CD4-positive, alpha-beta T cell treated with Interleukin-6 for 4 hours (primary cell): ENCODE measurements at places on chromosomes 11 and 22.

DNA sequence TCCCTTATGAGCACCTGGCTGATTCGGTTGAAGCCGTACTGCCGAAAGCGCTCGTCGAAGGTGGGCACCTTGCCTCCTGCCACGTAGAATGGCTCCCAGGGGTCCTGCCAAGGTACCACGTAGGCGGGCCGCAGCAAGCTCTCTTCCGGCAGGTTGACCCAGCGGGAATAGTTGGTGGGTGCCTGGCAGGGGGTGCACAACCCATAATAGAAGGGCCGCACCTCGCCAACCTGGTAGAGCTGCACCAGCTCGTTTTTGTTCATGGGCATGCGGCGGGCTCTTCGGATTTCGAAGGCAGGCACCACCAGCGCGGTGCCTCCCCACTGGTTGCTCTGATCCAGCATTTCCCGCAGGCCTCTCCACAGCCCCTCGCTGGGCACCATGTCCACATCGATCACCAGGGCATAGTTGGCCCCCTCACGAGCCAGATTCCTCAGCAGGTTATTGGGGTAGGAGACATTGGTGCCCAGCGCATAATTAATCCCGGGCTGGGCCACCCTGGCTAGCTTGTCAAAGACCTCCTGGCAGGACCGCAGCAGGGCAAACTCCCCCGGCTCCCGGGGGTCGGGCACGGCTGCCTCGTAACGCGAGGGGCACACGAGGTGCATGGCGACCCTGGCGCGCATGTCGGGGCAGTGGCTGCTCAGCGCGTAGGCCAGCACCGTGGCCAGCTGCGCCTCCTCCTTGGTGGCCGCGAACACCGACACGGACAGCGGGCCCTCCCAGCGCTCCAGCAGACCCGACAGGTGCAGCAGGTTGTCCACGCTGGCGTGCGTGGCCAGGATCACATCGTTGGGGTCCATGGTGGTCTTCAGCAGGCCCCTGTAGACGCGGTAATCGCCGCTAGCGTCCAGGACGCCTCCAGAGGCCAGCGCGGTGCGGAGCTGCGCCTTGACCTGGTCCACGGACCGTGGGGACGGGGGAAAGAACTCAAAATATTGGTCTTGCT is 679 bp downstream of the B4GAT1 start:
- no peak for DNase-seq

GRCh38 chr11:1295086-1295485 is 14.3 kb downstream of the TOLLIP start:
- no peak for DNase-seq

GRCh38 chr22:19631899-19632667 is 82.2 kb upstream of the SEPTIN5 start:
- DNase-seq, result peak; percentile 23

- no peak for DNase-seq
Observed at GRCh38 chr11:126136507-126136906, 73.8 kb upstream of the CDON start.

DNA sequence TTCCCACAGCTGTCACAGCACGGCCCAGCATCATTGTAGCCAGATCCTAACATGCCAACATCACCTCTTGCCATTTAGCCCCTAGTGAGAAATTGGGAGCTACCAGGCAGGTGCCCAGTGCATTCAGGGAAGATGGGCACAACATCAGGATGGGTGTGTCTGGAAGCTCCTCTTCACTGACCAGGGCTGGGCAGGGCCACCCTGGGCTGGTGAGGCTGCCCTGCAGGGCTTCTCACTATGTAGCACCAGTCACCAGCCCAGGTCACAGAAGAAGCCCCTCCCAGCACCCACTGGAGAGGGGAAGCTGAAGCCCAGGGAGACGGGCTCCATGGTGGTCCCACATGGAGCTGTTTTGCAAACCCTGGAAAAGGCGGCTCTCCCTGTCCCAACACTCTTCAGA is 13.9 kb downstream of the ZNF74 start:
- no peak for DNase-seq

DNA sequence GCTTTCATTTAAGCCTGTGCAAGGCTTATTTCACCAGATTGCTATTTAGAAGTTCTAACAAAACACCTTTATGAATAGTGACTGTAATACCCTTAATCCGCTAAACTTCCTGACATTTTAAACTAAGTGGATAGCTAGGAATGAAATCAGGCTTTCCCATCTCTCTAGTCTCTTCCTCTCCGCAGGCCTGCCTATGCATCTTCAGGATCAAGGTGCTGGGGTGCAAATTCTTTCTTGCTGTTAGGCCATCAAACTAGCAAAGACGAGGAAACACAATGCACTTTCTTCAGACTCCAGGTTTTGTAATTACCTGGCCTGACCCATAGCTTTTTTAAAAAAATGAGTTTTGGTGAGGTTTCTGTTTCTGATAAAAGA is 149.4 kb downstream of the DBX1 start:
- no peak for DNase-seq

DNA sequence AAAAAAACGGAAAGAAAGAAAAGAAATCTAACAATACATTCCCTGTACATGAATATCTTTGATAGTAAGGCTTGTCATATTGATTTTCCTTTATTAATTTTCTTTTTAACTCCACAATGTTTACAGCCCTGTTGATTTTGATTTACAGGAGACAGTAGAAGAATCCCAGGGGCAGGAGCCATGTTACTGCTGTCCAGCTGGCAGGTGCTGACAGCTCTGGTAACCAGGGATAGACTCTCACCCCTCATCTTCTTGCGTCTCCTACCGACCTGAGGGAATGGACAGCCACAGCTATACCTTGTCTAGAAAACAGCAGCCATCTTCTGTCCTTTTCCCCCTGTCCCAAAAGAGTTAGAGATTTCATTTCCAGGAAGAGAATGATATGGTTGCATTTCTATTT is 37.4 kb downstream of the PRDM10 start:
- DNase-seq, result no peak

DNA sequence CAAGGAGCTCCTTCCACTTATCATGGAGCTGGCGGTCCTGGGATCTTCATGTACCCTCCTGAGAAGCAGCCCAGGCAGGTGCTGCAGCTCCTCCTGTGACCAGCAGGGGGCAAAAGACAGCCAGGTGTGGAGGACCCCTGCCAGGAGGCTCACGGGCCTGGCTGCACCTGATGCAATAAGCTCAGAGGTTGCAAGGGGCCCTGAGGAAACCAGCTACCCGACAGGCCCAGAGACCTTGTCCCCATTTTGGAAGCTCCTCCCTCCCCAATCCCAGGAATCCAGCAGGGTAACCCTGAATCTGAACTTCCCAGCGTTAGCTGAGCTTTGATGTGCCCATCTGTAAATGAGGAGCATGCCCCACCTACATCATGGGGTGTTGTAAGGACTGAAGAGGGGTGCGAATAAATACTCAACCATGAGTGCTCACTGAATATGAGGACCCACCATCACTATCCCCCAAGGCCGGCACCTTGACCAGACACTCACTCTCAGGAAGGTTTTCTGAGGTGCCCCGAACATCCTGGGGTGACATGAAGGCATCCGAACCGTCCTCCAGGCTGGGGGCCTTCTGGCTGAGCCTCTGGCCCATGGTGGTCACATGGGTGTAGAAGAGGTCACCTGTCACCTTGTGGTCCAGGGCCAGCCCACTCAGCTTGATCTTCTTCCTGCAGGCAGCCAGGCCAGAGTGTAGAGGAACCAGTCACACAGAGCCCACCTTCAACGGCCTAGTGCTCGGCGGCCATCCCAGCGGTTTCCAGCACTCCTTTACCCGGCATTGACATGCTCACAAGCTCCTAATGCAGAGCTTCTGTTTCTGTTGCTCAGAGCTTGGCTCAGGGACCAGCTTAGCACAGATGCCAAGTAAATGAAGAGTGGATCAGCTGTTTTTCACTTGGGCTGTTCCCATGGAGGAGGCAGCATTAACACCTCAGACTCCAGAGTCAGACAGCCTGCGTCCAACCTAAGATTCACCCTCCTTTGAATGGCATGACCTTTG is 21.7 kb downstream of the SLC43A1 start:
- DNase-seq, result peak; percentile 82

GRCh38 chr11:26087120-26087935 is 244.6 kb upstream of the ANO3 start:
- no peak for DNase-seq

DNA sequence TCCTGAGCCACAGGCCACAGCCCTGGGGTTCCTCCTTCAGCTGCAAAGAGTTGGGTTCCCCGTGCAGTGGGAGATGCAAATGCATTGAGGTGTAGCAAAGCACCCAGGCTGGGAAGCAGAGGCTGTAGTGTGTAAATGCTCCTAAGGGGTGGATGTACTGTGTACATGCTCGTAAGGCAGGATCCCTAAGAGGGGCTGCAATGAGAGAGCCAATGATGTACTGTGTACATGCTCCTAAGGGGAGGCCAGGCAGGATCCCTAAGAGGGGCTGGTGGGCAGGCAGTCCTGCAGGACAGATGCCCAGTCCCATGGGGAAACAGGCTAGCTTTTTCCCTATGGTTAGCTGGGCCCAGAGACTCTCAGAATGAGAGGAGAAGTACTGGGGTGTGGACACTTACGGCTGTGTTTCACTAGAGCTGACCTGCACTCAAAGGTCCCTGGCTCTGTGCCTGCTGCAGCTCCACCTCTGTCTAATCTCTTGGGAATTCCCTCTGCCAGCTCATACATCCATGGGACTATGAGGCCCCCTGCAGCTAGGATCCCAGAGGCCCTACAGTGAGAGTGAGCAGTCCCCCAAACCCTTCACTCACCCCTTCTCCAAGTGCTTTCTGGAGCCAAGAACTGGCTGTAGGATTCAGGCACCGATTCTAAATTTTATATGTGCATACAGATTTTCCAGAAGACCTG is 261.9 kb upstream of the LUZP2 start:
- no peak for DNase-seq

- no peak for DNase-seq
Observed at GRCh38 chr11:64276653-64277431, 7.6 kb downstream of the BAD start.

- no peak for DNase-seq
Observed at GRCh38 chr11:10488934-10489691, 34.0 kb downstream of the AMPD3 start.

DNA sequence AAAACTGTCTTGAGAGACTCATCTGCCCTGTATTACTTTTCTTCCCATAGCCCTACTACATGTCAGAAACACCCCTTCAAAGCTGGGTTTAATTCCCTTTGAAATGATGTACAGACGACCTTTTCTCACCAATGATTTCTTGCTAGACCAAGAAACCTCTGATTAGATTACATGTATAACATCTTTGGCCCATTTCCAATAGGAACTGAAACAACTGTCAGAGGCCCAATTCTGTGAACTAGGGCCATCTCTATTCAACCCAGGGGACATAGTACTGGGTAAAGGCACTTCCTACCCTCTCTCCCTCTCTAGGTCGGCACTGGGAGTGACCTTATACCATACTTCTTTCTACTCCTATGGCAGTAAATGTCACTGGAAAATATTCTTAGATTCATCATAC is 19.4 kb downstream of the NPAT start:
- no peak for DNase-seq

- DNase-seq, result no peak
Observed at GRCh38 chr11:65776710-65777141, 4.0 kb downstream of the AP5B1 start.

DNA sequence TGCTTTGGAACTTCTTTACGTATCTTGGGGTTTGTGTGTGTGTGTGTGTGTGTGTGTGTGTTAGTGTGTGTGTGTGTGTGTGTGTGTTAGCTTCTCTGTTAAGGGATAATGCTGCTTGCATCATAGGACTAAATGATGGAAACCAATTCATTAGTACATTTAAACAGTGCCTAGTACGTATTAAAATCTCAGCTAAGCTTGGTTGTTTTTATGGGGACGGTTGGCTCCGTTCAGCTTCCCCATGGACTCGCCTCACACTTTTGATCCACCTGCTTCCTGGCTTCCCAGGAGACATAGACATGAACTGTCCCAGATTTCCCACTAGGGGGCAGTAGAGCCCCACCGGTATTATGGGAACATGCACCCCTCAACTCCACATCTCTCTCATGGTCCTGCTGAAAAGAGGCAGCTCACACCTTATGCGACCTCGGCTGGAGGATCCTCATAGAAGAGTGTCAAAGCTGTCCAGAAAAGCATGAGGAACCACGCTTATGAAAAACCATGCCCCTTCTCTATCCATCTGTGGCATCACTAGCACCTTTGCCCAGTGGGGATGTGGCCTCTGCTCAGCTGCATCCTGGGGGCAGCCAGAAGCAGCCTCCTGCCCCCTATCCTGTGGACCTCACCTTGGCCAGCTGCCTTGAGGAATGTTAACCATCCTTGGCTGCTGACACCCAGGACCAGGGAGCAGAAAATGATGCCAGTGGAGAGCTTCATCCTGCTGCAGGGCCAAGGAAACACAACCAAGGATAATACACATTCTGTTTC is 9.7 kb upstream of the SAAL1 start:
- peak; percentile 72 for DNase-seq

DNA sequence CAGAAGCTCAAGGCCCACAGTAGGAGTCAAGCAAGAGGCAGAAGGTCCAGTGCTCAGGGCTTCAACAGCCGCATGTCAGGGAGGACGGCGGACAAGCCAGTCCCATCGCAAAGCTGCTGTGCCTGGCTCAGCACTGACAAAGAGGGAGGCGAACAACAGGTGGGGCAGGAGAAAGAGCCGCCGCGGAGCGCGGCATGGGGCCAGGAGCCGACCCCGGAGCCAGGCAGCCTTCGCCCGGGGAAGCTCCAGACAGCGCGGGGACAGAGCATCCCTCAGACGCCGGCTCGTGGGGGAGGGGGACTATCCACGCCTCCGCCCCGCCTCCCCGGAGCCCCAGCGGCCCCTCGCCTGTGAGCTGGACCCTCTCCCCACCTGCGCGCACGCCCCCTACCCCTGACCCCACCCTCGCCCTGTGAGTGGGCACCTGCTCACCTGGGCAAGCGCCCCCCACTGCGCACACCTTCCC is 369 bp downstream of the DHCR7 start:
- peak; percentile 36 for DNase-seq

DNA sequence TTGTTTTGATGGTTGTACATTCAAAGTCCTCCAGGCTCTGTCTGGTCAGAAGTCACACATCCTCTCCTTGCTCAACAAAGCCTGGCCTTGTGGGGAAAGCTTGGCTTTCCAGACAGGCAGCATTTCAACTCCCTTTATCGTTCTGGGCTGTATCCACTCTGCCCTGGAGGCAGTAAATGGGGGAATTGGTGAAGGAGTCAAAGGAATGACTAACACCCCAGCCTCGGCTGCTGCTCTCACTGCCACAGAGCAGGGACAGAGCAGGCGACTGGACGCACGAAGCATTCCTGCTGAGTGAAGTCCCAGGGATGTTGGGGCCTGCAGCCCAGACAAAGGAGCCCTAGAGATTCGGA is 52.8 kb downstream of the WNT11 start:
- DNase-seq, result no peak

DNA sequence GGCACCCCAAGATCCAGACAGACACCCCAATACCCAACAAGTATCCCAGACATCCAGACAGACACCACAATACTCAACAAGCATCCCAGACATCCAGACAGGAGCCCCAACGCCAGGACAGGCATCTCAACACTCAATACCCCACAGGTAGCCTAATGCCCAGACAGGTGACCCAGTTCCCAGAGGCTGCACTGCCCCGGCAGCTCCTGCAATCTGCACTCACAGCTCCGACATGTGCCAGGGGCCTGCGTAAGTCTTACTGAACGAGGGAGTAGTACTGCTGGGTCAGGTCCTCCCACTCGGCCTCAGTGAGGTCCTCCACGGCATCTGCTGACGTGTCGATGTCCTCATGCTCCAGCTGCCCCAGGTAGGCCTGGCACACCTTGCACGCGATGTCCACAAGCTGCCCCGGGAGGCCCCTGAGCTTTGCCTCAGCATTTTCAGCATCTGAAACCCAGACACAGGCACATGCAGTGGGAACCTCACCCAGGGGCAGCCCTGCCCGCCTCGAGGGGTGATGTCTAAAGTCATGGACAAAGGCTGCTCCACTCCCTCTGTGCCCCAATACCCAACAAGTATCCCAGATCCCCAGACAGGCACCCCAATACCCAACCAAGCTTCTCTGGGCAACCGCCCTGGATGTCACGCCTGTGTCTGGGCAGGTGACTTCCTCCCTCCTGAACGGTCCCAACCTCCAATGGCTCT is 16.6 kb downstream of the TTLL8 start:
- DNase-seq, result no peak
